ENCODE measurements at places on chromosomes 3 and 15. TPM values are rescaled to one million over a fixed set of nuclear protein-coding genes. Genes with fewer than 3 reads are reported as not detected.

DNA sequence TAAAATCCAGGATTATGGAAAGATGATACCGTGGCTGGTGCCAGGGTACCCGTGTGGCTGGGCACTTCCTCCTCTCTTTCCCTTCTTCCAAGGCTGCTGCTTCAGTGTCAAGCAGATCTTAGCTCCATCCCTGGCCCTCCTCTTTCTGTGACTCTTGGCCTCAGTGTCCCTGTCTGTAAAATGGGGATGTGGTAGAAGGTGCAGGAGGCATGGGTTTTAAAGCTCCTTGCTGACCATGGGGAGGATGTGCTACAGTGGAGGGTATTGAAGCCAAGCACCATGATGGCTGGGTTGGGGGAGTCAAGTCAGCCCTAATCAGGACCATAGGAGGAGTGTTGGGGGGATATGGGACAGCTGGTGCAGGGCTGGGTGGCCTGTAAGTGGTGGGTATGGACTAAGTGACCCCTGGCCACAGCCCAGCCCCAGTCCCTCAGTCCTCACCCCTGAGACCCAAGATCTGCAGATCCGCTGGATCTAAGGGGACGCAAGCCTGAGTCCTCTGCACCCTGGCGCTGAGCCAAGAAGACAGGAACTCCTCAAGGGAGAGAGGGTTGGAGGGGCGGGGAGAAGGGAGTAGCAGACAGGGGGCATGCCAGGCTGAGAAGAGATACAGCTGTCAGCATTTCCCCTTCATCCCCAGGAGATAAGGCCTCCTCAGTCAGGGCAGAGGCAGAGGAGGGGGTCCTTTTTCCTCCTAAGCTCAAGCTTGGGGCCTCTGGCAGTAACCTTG is 12.0 kb downstream of the PTH1R start:
- DNase-seq, result no peak

DNA sequence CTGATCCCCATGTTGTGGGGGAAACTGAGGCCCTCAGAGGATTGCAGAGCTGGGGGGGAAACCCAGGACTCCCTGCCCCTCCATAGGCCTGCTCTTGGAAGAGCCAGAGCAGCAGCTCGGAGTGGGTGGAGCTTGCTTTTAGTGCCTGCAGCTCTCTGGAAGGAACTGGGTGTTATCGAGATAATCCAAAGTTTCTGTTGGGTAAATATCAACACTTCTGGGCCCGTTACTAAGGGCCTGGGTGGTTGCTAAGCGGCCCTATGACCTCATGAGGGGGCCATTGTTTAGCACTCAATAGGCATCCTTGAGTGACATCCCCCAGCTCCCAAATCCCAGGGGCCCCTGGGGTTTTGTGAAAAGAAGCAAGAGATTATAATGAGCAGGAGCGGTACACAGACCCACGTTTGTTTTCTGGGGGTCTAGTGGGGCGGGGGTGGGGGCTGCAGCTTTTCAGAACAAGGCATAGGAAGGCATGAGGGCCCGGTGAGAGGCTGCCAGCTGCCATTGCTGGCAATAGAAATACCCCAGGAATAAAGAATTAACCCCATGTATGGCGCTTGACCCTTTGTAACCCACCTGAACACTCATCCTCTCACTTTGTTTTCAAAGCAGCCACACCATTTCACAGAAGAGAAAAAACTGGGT is 48.3 kb upstream of the ATP2B2 start:
- DNase-seq, result no peak

GRCh38 chr3:97228966-97229365 is 414.6 kb downstream of the EPHA6 start:
- no peak for DNase-seq

SPRED1 gene
- 0.29 TPM for total RNA-seq

RBMS3 gene
- 0.27 TPM for total RNA-seq

LTK gene
- 1.1 TPM for total RNA-seq

FBXW12 gene
- not detected for total RNA-seq

ASB14 gene
- total RNA-seq, result not detected
